ENCODE measurements at places on chromosomes 5 and 9. TPM values are rescaled to one million over a fixed set of nuclear protein-coding genes. Genes with fewer than 3 reads are reported as not detected.

DNA sequence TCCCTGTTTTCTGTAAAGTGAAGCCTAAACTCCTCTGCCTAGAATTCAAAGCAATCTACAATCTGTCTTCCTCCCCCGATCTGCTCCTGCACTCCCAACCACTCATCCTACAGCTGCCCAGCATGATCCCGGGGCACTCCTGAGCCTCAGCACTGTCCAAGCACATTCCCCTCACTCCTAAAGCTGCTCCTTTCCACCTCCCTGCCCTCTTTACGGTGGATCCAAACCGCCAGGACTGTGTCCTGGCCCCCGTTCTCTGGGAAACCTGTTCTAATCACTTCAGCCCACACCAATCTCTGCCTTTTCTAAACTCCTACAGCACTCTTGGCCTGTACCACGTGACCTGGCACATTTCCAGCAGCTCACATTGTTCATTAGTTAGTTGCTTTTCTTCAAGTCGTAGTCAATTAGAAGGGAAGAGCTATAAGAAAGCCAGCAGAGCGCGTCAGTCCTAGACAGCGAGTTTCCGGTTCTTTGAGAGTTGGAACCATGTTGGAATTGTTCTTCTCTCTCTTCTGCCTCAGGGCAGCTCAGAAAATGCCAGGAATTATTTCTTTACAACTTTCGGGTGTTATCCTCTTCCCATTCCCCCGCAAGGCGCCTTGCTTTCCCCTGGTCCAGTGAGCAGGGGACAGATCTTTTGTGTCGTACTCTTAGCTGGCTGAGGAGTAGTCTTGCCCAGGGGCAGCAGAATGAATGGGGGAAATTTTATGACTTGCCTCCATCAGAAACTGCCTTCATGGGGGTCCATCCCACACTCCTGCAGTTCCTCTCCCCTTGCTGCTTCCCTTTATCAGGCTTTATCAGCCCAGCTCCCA, 60.7 kb downstream of the NRG2 start:
- H3K4me1 ChIP-seq: no peaks in the 10 kb centered on the region
- DNase-seq: no peak
- peaks cover 43% of the 10 kb centered on the region for H3K27me3 ChIP-seq
- no peak overlapping the region for H3K27ac ChIP-seq
- no peak overlapping the region for H3K4me3 ChIP-seq
- no peaks in the 10 kb centered on the region for H3K36me3 ChIP-seq

DNA sequence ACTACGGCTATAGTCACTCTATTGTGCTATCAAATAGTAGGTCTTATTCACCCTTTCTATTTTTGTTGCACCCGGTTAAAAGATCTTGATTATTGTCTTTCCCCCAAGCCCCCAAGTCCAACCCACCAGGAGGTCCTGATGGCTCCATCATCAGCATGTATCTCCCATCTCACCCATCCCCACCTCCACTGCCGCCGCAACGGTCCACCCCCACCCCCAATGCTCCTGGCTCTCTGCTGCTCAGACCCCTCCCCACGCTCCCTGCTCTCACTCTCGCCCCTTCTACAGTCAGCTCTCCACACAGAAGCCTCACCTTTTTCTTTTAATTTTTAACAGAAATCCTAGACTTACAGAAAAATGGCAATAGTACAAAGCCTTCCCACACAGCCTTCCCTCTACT, 51.5 kb upstream of the SH3PXD2B start:
- H3K4me3 ChIP-seq: no peak overlapping the region
- H3K4me1 ChIP-seq: no peaks in the 10 kb centered on the region
- DNase-seq: no peak
- peaks cover 2% of the 10 kb centered on the region for H3K27me3 ChIP-seq

- no peaks in the 10 kb centered on the region for H3K4me1 ChIP-seq
- no peak overlapping the region for H3K27ac ChIP-seq
- H3K4me3 ChIP-seq: no peak overlapping the region
Observed at GRCh38 chr9:15834541-15834940, 281.7 kb downstream of the CCDC171 start.

GRCh38 chr5:95448789-95449188, 57.6 kb downstream of the FAM81B start:
- no peak overlapping the region for H3K27ac ChIP-seq
- H3K36me3 ChIP-seq: no peaks in the 10 kb centered on the region
- no peak overlapping the region for H3K4me3 ChIP-seq
- no peak for DNase-seq
- no peaks in the 10 kb centered on the region for H3K4me1 ChIP-seq

GRCh38 chr9:31608416-31608815, 776.0 kb upstream of the ACO1 start:
- no peak overlapping the region for H3K27ac ChIP-seq
- no peak overlapping the region for H3K4me3 ChIP-seq
- no peak for DNase-seq
- no peaks in the 10 kb centered on the region for H3K36me3 ChIP-seq

DNA sequence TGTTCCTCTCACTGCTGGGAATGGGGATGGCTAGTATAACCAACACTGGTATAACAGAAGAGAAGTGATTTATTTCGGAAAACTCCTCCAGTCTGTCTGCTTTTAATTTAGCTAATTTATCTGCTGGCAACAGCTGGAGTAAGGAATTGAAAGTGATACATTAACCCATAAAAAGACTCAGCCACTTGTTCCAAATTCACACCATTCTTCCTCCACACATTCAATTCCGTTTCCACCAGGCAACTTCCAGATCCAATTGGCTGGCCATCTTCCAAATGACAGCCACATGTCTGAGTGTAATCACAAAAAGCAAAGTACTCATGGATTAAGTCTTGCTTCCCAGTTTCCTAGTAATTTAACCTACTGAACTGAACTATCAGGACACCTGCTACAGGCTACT, 77.1 kb upstream of the RETREG1 start:
- H3K4me3 ChIP-seq: no peak overlapping the region
- peaks cover 48% of the 10 kb centered on the region for H3K36me3 ChIP-seq
- H3K27ac ChIP-seq: no peak overlapping the region
- no peaks in the 10 kb centered on the region for H3K4me1 ChIP-seq

- H3K27ac ChIP-seq: no peak overlapping the region
- DNase-seq: no peak
- no peaks in the 10 kb centered on the region for H3K27me3 ChIP-seq
Observed at GRCh38 chr5:103178167-103178566, 58.1 kb downstream of the PPIP5K2 start.

DNA sequence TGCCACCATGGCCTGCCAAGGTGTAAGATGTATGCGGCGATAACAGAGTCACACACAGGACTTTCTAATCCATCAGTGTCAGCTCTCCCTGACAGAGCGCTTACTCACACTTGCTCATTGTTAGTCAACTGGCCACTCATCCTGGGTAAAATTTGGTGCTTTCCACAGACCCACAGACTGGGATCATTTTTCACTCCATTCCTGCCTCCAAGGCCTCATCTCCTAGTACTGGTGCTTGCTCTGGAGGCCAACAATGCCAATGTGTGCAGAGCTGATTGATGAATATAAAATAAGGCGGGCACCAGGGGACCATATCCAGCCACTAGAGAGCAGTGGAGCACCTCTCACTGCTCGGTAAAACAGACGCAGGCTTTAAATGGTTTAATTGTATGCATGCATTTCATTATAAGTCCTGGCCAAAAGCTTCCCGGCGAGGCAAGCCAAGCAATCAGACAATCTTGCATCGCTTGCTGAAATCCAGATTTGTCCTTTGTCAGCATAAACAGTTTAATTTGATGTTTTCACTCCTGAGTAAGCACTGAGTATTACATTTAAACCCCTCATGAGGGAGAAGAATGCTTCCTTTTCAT, 22.3 kb downstream of the PSMB7 start:
- H3K27ac ChIP-seq: no peak overlapping the region
- DNase-seq: no peak
- no peak overlapping the region for H3K4me3 ChIP-seq

DNA sequence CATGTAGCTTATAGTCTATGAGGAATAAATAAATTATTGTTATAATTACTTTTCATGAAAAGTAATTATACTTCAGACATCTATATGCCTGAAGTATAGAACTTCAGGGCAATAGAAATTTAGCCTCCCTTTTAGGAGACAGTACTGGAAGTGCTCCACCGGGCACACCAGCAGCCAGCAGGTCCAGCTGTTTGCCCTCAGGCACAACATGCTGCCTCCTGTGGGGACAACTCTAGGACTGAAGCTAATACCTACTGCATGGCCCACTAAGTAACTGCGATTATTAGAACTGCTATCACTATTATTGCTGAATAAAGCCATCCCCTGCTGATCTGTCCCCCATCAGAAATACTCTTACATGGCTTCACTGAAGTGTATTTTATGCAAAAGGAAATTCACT, 329.6 kb downstream of the MED10 start:
- no peaks in the 10 kb centered on the region for H3K27me3 ChIP-seq
- no peaks in the 10 kb centered on the region for H3K4me1 ChIP-seq
- no peak for DNase-seq
- H3K36me3 ChIP-seq: no peaks in the 10 kb centered on the region

GRCh38 chr9:76528056-76528455, 69.1 kb downstream of the GCNT1 start:
- no peaks in the 10 kb centered on the region for H3K4me1 ChIP-seq
- no peak overlapping the region for H3K4me3 ChIP-seq
- DNase-seq: no peak
- H3K36me3 ChIP-seq: no peaks in the 10 kb centered on the region

- peaks cover 20% of the 10 kb centered on the region for H3K36me3 ChIP-seq
- DNase-seq: no peak
- no peak overlapping the region for H3K4me3 ChIP-seq
- H3K27ac ChIP-seq: no peak overlapping the region
- no peaks in the 10 kb centered on the region for H3K27me3 ChIP-seq
- no peaks in the 10 kb centered on the region for H3K4me1 ChIP-seq
Observed at GRCh38 chr5:61491861-61492260, 159.8 kb downstream of the ZSWIM6 start.

DNA sequence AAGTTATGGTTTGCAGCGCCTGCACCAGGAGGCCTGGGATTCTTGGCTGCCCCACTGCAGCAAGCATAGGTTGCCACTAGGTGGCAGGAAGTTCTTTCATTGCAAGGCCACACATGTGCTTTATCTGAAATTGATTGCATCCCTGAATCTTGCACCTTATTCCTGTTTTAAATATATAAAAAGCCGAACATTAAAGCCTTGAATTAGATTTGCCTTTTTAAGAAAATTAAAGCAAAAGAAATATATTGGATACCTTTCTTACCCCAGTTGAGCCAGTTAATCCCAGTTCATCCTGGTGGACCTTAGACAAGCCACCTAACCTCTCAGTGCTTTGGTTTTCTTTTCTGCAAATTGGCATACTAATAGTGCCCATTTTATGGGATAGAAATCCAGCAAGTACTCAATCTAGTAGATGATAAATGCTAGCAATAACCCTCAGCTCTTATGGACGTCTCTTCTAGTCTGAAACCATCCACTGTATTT, 6.3 kb upstream of the TRMT10B start:
- no peak overlapping the region for H3K4me3 ChIP-seq
- no peaks in the 10 kb centered on the region for H3K4me1 ChIP-seq
- H3K36me3 ChIP-seq: no peaks in the 10 kb centered on the region
- no peak overlapping the region for H3K27ac ChIP-seq
- peaks cover 3% of the 10 kb centered on the region for H3K27me3 ChIP-seq

DNA sequence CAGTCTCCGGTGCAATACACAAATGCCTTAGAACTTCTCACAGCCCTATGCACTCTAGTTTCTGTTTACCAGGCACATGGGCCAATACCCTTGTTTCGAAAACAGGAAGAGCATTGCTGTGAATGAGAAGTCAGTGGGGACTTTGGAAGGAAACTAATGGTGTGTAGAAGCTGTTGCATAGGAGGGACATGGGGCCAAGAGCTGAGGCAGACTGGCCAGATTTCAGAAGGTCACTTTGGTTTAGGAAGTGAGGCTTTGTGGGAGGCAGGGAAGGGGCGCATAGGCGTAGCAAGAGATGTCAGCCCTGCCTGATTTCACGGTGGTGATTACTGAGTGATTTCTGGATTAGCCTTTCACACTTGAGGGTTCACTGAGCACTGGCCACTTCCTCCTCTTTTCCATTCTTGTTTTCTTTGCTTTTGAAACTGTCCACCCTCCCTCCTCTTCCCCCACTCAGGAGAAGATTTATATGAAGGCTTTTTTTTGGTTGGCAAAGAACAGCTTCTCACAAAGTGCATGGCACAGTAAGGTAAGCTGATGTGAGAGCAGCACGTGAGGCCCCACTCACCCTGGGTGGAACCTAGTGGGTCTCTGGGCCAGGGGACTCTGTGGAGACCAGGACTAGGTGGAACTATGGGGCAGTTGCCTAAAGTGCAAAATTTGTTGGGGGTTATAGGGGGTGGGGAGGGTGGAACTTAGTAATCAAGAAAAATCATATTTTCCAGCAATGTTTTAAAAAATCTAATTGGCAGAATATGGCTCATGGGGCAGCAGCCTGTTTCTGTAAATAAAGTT, 6.1 kb upstream of the TMEM252 start:
- peaks cover 23% of the 10 kb centered on the region for H3K4me1 ChIP-seq
- no peaks in the 10 kb centered on the region for H3K27me3 ChIP-seq
- H3K4me3 ChIP-seq: no peak overlapping the region
- H3K36me3 ChIP-seq: no peaks in the 10 kb centered on the region
- DNase-seq: peak; percentile 80
- peak overlapping the region; percentile 57 for H3K27ac ChIP-seq

DNA sequence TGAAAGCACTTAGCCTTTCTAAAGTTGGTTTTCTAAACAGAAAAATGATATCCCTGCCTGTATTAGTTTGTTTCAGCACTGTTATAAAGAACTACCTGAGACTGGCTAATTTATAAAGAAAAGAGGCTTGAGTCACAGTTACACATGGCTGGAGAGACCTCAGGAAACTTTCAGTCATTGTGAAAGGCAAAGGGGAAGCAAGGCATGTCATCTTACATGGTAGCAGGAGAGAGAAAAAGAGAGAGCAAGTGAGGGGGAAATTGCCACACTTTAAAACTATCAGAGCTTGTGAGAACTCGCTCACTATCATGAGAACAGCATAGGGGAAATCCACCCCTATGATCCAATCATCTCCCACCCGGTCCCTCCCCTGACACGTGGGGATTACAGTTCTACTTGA, 64.9 kb downstream of the FAM170A start:
- H3K4me1 ChIP-seq: no peaks in the 10 kb centered on the region
- no peak for DNase-seq
- H3K4me3 ChIP-seq: no peak overlapping the region
- H3K27ac ChIP-seq: no peak overlapping the region
- H3K36me3 ChIP-seq: no peaks in the 10 kb centered on the region

- H3K4me1 ChIP-seq: no peaks in the 10 kb centered on the region
- no peak overlapping the region for H3K4me3 ChIP-seq
- no peaks in the 10 kb centered on the region for H3K36me3 ChIP-seq
- no peak overlapping the region for H3K27ac ChIP-seq
- DNase-seq: no peak
- no peaks in the 10 kb centered on the region for H3K27me3 ChIP-seq
Observed at GRCh38 chr5:11143456-11144267, 382.6 kb upstream of the DAP start.

GRCh38 chr5:151947931-151948608, 23.4 kb upstream of the GLRA1 start:
- no peaks in the 10 kb centered on the region for H3K36me3 ChIP-seq
- no peak overlapping the region for H3K27ac ChIP-seq
- no peaks in the 10 kb centered on the region for H3K4me1 ChIP-seq

Gene SAXO1
- 0.06 TPM for polyA plus RNA-seq

Gene TAF11L2
- not detected for polyA plus RNA-seq

Gene CCNJL
- polyA plus RNA-seq: 12.7 TPM

Gene UNC5A
- 1.0 TPM for polyA plus RNA-seq

Gene PSAT1
- 4.9 TPM for polyA plus RNA-seq

Gene MARCHF11
- 0.36 TPM for polyA plus RNA-seq
